ENCODE measurements at places on chromosomes 7 and 10.

DNA sequence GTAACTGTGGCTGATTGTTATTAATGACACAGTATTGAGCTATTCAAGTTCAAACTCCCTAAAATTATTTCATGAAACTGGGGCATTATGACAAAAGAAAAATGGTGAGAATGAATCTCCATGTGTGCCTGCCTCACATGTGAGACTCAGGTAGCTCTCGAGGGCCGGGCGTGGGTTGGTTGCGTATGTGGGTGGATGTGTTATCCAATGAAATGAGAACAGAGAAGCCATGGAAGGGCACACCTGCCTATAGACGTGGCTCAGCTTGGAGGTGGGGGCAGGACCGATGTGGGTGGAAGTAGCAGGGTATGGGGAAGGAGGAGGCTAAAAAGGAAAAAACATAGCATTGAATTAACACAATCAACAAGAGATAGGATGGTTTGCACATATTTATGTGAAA lies 96.5 kb downstream of the AOAH start:
- DNase-seq, result no peak

DNA sequence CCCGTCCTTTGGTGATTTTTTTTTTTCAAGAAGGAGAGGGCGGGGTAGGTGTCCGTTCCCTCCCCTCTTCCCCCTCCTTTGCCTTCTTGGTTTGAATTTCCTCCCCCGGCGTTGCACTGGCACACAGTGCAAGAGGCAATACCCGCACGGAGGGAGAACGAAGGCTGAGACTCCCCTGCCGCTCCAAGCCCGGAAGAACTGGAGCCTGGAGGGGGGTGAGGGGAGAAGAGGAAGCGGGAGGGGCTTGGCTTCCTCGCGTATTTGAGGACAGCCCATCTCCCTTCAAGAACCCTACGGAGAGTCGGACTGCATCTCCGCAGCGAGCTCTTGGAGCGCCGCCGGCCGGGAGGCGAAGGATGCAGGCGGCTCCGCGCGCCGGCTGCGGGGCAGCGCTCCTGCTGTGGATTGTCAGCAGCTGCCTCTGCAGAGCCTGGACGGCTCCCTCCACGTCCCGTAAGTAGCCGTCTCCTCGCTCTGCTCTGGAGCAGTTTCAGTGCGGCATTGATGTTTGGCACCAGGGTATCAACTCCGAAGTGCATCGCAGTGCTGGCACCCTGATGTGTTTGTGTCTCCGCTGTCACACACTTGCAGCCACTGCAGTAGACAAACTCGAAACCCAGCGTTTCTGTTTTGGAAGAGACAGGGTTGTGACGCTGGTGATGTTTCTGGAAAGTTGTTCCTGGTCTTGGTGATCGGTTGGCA lies at the start of gene CNTNAP2:
TSS of gene CNTNAP2 (plus strand) at position 281 of the 702 bp plus-strand sequence. CDS start at position 357, 76 bp downstream.
- peak; percentile 7 for DNase-seq

GRCh38 chr10:75568450-75569130 lies 137.2 kb downstream of the LRMDA start:
- no peak for DNase-seq

DNA sequence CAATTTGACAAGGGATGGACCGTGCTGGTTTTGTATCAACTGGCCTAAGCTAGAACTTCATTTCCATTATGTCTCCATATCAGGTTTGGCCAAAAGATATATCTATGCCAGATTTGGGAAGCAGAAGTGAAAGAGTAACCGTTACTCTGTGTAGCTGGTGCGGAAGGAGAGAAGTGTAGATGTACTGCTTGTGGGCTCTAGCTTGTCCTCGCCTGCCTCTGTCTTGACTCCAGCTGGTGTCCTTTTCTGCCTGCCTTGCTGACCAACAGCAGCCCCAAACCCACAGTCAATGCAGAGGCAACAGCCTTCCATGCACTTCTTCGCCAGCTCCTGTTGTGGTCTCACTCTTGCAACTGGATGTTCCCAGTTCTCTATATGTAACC lies 128.5 kb downstream of the KIF20B start:
- no peak for DNase-seq

DNA sequence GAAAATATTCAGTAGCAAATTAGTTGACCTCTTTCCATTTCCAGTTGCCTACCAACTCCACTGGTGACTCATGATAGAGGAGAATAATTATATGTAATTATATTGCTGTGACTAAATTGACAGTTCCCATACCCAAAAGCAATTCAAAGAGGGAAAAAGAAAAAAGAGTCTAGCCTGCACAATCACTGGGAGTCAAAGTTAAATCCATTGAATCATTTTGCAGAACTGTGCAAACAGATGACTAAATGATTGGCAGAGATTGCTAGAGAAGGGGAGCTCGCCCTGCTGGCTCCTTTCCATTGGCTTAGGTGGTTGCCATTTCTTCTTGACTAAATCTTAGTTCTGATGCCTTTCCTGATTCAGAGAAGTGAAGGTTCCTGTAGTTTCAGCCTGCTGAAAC lies 1228.6 kb upstream of the SORCS1 start:
- DNase-seq, result no peak

- no peak for DNase-seq
These were observed 220.5 kb downstream of the BAMBI start for GRCh38 chr10:28897617-28898464.

GRCh38 chr10:11986593-11987216 lies 55.9 kb downstream of the UPF2 start:
- peak; percentile 74 for DNase-seq

- no peak for DNase-seq
These were observed 13.5 kb downstream of the ATP6V0E2 start for GRCh38 chr7:149887311-149887710.

DNA sequence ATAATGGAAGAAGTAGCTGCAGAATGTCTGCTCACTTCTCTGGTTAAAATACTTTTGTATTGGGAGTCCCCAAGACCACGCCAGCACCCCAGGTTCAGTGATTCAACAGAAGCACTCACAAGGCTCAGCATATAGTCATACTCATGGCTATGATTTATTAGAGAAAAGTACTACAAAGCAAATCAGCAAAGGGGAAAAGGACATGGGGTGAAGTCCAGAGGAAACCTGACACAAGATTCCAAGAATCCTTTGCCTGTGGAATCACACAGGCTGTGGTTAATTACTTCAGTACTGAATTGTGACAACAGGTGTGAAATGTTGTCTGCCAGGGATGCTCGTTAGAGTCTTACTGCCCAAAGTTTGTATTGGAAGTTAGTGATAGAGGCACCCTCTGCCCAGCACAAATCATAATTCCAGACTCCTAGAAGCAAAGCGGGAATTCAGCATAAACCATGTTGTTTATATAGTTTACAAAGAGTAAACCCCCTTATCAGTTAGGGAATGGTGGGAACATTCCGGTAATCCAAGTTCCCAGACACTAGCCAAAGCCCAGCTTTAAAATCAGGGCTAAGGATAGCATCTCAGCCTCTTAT lies 79.4 kb downstream of the HYCC1 start:
- no peak for DNase-seq

GRCh38 chr10:124465003-124465776 lies 3.6 kb downstream of the LHPP start:
- DNase-seq, result no peak
